ENCODE measurements at places on chromosomes 6 and 20.

GRCh38 chr20:48683467-48684175 is 144.2 kb downstream of the PREX1 start:
- peak overlapping the region; percentile 69 for H3K27ac ChIP-seq
- H3K4me1 ChIP-seq, result peaks cover 29% of the 10 kb centered on the region
- H3K4me3 ChIP-seq, result no peak overlapping the region
- peaks cover 99% of the 10 kb centered on the region for H3K36me3 ChIP-seq
- no peaks in the 10 kb centered on the region for H3K27me3 ChIP-seq

GRCh38 chr6:90044833-90045381 is 150.6 kb downstream of the GJA10 start:
- H3K27ac ChIP-seq, result no peak overlapping the region

DNA sequence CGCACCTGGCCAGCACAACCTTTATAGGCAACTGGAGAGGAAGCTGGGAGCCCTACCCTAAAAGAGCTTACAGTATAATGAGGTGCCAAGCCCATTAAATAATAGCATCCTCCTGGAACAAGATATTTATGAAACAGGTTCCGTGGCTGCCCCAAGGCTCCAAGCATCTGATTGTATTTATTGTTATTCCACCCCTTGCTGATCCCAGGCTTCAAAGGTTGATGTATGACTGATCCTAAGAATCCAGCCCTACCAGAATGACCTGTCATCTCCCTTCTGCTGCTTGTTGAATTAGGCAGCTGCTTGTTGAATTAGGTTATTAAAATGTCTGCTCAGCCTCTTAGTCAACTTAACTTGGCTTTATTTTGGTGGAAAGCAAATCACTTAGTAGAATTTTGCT is 35.2 kb upstream of the SASH1 start:
- H3K27ac ChIP-seq, result no peak overlapping the region
- H3K4me1 ChIP-seq, result no peaks in the 10 kb centered on the region
- H3K4me3 ChIP-seq, result no peak overlapping the region
- no peak for DNase-seq
- H3K36me3 ChIP-seq, result no peaks in the 10 kb centered on the region

- DNase-seq, result no peak
- no peak overlapping the region for H3K27ac ChIP-seq
- no peaks in the 10 kb centered on the region for H3K36me3 ChIP-seq
Measured at GRCh38 chr6:147080225-147080624, 124.0 kb upstream of the STXBP5 start.

DNA sequence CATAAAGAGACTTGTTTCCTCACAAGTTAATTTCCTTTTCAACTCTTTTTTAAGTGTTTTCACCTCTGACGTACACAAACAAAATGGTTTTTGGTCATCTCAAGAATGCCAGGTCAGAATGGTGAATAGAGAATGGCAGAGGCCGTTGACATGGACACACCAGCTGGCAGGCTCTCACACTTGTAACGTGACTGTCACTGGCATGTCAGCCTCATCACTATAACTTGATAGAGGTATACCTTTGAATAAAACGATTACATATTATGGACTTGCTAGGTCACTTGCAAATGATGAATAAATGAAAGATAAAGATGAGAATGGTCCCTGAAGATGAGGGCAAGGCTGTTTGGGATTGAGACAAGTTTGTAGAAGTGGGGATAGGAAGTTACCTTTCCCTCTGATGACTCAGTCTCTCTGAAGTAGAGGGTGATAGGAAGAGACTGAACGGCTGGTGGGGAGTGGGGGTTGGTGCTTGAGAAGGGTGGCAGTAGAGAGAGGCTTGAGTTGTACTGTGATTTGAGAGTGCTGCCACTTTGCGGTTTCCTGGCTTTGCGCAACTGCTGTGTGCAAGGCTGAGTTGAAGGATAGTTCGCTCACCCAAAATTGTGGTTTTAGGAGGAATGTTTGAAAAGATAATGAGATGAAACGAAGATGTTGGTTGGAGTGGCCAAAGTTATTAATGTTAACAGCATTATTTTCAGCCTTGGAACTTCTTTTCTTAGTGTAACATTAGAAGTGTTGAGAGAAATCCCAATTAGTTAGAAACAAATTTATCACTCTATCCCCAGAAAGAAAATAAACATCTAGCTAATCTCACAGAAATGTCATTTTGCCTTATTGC is 30.3 kb downstream of the TBPL1 start:
- no peaks in the 10 kb centered on the region for H3K27me3 ChIP-seq
- H3K4me1 ChIP-seq, result no peaks in the 10 kb centered on the region
- peaks cover 83% of the 10 kb centered on the region for H3K36me3 ChIP-seq
- DNase-seq, result no peak

DNA sequence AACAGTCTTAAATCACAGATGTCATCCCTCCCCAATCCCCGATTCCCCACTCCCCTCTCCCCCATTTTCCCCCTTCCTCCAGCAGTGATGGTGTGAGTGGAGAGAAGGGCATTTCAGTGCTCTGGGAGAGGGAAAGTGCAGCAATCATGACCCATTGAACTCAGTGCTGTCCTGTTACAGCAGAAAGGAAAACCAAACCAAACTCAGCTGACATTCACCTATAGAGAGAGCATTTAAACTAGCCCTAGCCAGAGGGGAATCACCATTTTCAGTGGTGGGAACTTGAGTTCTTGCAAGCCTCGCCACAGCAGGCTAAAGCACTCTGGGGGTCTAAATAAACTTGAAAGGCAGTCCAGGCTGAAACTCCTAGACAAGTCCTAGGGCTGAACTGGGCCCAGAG is 129.9 kb upstream of the COL21A1 start:
- no peak overlapping the region for H3K27ac ChIP-seq
- no peaks in the 10 kb centered on the region for H3K27me3 ChIP-seq
- H3K4me3 ChIP-seq, result no peak overlapping the region
- DNase-seq, result no peak
- H3K36me3 ChIP-seq, result peaks cover 2% of the 10 kb centered on the region

- H3K4me1 ChIP-seq, result peaks cover 6% of the 10 kb centered on the region
- H3K27ac ChIP-seq, result no peak overlapping the region
- H3K36me3 ChIP-seq, result peaks cover 100% of the 10 kb centered on the region
- DNase-seq, result no peak
- no peaks in the 10 kb centered on the region for H3K27me3 ChIP-seq
Measured at GRCh38 chr20:10642856-10643559, 30.8 kb downstream of the JAG1 start.

GRCh38 chr20:558117-558516 is 14.5 kb upstream of the CSNK2A1 start:
- H3K27ac ChIP-seq, result no peak overlapping the region
- H3K4me3 ChIP-seq, result no peak overlapping the region
- no peaks in the 10 kb centered on the region for H3K27me3 ChIP-seq
- no peaks in the 10 kb centered on the region for H3K36me3 ChIP-seq

GRCh38 chr6:31386099-31386498 is 17.3 kb upstream of the MICA start:
- H3K36me3 ChIP-seq, result no peaks in the 10 kb centered on the region
- peaks cover 12% of the 10 kb centered on the region for H3K4me1 ChIP-seq
- H3K27ac ChIP-seq, result no peak overlapping the region

DNA sequence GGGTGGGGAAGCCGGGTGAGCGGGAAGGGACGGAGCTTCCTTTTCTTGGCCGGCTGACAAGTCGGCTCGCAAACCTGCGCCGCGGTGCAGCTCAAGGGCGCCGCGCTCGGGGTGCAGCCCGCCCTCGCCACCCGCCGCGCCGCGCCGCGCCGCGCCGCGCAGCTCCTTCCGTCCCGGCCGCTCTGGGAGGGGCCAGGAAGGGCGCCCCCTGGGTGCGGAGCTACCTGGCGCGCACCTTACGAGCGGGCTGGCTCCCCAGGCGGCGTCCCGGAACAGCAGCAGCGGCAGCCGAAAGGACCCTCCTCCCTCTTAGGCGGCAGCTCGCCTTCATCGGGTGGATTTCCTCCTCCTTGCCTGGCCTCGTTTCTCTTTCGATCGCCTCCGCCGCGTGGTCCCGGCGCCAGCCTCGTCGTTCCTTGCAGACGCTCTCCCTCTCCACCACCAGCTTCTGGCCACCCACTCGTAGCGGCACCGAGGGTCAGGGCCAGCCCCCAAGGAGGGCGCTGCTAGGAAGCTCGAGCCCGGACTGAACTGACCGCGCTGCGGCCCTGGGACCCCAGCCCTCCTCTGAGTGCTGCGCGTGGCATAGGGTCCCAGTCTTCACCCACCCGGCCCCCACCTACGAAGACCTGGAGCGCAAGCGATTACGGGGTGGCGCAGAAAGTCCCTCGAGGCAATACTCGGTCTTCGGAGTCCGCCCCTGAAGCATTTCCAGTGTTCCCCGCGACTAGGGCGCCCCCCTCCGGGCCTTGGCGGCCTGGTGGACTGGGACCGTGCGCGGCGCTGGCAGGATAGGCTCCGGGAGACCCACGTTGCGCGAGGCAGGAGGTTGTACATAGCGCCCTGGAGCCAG is at the start of gene MAP3K5:
Gene MAP3K5 (minus strand): TSS at position 68 of the 853 bp plus-strand sequence. CDS start 320 bp downstream, outside the sequence.
- H3K36me3 ChIP-seq, result no peaks in the 10 kb centered on the region
- peak within 1 kb of the TSS; percentile 86 for H3K4me3 ChIP-seq
- H3K4me1 ChIP-seq, result peaks cover 2% of the 10 kb centered on the region
- DNase-seq, result peak; percentile 66
- H3K27me3 ChIP-seq, result peaks cover 80% of the 10 kb centered on the region

DNA sequence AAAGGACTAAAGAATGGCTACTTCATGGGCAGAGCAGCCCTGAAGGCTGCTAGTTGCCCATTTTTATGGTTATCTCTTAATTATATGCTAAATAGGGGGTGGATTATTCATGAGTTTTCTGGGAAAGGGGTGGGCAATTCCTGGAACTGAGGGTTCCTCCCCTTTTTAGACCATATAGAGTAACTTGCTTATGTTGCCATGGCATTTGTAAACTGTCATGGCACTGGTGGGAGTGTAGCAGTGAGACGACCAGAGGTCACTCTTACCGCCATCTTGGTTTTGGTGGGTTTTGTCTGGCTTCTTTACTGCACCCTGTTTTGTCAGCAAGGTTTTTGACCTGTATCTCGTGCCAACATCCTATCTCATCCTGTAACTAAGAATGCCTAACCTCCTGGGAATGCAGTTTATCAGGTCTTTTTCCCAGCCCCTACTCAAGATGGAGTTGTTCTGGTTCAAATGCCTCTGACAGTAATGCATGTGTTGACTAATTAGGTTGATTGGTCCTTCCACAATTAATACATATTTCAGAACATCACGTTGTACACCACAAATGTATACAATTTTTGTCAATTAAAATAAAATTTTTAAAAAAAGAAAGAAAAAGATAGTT is 139.5 kb downstream of the PDE7B start:
- H3K4me3 ChIP-seq, result no peak overlapping the region
- no peaks in the 10 kb centered on the region for H3K4me1 ChIP-seq
- H3K27me3 ChIP-seq, result no peaks in the 10 kb centered on the region
- H3K36me3 ChIP-seq, result no peaks in the 10 kb centered on the region
- no peak for DNase-seq
- no peak overlapping the region for H3K27ac ChIP-seq

GRCh38 chr6:35687658-35688604 is 784 bp downstream of the FKBP5 start:
- H3K27me3 ChIP-seq, result no peaks in the 10 kb centered on the region
- H3K4me3 ChIP-seq, result peak overlapping the region; percentile 98
- H3K36me3 ChIP-seq, result peaks cover 22% of the 10 kb centered on the region
- peak overlapping the region; percentile 68 for H3K27ac ChIP-seq
- H3K4me1 ChIP-seq, result peaks cover 11% of the 10 kb centered on the region
- peak; percentile 45 for DNase-seq

DNA sequence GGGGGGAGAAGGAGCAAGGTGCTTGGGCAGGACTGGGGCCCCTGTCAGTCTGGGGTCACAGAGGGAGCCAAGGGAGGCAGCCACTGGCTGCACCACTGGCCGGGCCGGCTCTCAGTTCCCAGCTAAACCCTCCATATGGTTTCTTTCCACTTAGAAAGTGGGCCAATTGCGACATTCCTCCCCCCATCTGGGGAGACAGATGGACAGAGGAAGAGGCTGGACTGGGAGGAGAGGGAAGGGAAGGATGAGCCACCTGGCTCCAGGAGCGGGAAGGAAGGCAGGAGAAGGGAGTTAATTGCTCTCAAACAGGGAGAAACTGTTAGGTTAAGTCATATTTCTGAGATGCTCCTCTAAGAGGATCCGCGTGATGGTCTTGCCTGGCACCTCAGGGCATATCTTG is 82.2 kb downstream of the GRM4 start:
- DNase-seq, result no peak
- no peaks in the 10 kb centered on the region for H3K27me3 ChIP-seq
- H3K4me1 ChIP-seq, result peaks cover 4% of the 10 kb centered on the region
- H3K36me3 ChIP-seq, result no peaks in the 10 kb centered on the region
- no peak overlapping the region for H3K4me3 ChIP-seq
- H3K27ac ChIP-seq, result no peak overlapping the region

DNA sequence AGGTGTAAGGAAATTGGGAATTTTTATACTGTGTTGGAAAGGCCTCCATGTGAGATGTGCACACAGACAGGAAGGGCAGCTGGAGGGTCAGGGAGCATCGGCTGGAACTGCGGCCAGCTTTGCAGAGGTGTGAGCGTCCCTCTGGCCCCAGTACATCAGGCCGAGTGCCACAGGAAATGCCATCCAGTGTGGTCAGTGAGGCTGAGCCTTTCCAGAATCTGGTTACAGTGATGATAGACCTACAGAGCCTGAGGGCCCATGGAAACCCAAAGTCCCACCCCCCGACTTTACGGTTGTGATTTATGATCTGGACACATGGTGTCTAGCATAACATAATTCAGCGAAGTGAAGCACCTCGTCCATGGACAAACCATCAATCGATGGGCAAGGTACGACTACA is 137.3 kb upstream of the PDE10A start:
- no peaks in the 10 kb centered on the region for H3K27me3 ChIP-seq
- peaks cover 8% of the 10 kb centered on the region for H3K4me1 ChIP-seq
- H3K36me3 ChIP-seq, result no peaks in the 10 kb centered on the region

DNA sequence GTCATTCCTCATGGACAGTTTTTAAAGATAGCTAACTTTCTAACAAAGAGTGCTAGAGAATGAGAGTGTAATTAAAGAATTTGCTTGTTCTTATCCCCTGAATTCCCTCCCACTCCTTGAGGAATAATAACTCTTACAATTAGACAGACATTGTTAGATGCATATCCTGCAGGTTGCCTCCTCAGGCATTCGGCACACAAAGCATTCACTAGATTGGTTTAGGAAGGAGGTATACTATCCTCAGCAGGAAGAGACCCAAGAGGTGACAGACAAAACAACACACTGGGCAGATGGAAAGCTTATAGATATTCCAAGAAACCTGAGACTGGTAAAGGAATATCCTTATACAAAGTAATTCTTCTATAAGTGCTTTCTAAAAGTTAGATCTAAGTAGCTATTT is 109.1 kb upstream of the FAM184A start:
- H3K27ac ChIP-seq, result no peak overlapping the region
- no peak for DNase-seq
- H3K4me3 ChIP-seq, result no peak overlapping the region
- H3K27me3 ChIP-seq, result no peaks in the 10 kb centered on the region

GRCh38 chr6:34319471-34319885 is 70.7 kb upstream of the SMIM29 start:
- H3K4me3 ChIP-seq, result no peak overlapping the region
- DNase-seq, result no peak
- peaks cover 13% of the 10 kb centered on the region for H3K36me3 ChIP-seq
- H3K27me3 ChIP-seq, result no peaks in the 10 kb centered on the region
- no peaks in the 10 kb centered on the region for H3K4me1 ChIP-seq
